Osteocyte (in vitro differentiated cells): ENCODE measurements at places on chromosomes 1 and 21.

DNA sequence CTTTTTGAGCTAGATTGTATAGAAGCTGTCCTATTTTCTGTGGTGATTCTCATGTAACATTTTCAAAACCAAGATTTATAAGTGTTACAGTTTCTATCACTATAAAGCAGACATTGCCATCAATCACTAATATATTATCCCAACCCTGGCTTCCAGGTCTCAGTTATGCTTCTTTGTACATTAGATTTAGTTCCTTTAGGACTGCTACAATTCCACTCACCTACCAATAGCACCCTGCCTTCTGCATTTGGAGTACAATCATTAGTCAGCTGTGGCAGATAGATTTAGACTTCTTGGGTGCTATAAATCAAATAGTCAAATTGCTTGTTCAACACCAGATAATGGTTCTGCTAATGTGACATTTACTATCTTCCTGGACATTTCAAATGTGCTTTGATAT, 281.6 kb downstream of the BRINP3 start:
- H3K27ac ChIP-seq, result no peak overlapping the region
- no peaks in the 10 kb centered on the region for H3K27me3 ChIP-seq
- H3K36me3 ChIP-seq, result peaks cover 2% of the 10 kb centered on the region
- DNase-seq, result no peak
- H3K4me3 ChIP-seq, result no peak overlapping the region

DNA sequence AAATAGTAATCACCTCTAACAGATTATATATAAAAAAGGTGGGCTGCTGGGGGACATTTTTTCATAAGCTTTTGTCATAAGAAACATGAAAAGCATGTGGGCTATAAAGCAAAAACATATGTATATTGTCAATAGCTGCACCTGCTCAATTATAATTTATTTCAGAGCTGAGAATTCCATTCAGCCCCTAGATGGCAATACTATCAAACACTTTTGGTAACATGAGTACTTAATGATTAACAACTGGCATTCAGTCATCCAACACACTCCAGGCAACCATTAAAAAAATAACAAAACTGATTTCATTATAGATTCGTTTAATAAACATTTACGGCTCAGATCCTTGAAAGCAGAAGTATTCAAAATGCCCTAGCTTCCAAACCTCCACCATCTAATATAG, 115.1 kb downstream of the KCTD3 start:
- peaks cover 15% of the 10 kb centered on the region for H3K27me3 ChIP-seq
- H3K27ac ChIP-seq, result no peak overlapping the region
- no peaks in the 10 kb centered on the region for H3K36me3 ChIP-seq
- DNase-seq, result no peak
- H3K4me1 ChIP-seq, result no peaks in the 10 kb centered on the region

DNA sequence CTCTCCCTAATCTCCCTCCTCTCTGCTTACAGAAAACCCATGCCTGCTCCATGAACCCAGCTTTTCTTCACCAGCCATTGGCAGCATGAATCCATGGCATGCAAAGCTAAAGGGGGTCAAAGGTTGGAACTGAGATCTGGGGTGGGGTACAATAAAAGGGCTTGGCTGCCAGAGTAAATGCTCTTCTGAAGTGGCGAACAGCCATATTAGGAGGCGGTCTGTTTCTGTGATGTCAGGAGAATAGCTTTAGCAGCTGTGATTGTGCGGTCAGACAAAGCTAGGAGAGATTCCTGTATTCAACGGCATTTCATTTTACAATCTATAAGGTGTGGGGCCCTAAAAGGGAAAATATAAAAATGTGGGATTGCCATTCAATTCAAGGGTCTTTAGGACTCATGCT, 71.7 kb upstream of the TMPRSS2 start:
- H3K27me3 ChIP-seq, result peaks cover 18% of the 10 kb centered on the region
- H3K27ac ChIP-seq, result no peak overlapping the region
- peaks cover 12% of the 10 kb centered on the region for H3K4me1 ChIP-seq
- no peak for DNase-seq
- no peak overlapping the region for H3K4me3 ChIP-seq

DNA sequence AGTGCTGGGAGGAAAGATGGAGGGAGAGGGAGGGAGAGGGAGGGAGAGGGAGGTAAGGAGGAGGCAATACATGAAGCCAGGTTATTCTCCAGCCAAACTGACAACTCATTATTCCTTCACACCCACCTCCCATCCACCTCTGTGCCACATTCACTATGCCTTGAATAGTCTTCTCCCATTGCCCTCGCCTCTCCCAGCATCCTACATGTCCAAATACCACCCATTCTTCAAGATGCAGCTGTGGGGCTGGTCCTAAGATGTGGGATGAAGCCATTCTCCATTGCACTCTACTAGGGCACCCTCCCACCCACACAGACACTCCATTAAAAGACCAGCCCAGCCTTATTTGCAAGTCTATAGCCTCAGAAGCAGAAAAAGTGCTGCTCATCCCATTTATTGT, 165.8 kb downstream of the RRAGC start:
- no peak overlapping the region for H3K27ac ChIP-seq
- H3K36me3 ChIP-seq, result no peaks in the 10 kb centered on the region
- peaks cover 30% of the 10 kb centered on the region for H3K27me3 ChIP-seq
- H3K4me3 ChIP-seq, result no peak overlapping the region
- H3K4me1 ChIP-seq, result no peaks in the 10 kb centered on the region
- DNase-seq, result no peak

DNA sequence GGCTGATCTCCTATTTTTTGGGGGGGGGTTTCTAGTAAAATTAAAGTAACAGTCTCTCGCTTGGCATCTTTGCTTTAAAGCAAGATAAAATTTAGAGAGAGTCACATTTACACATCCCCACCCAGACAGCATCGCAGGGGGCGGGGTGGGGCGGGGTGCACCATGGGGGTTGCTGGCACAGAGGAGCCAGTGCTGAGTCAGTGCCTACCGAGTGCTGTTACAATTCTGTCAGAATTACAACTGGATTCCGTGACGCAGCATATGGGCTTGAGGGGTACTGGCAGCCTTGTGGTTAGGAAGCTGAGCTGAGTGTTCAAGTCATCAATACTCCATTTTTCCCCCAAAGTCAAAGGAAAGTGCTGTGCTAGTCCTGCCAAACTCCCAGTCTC, 175.9 kb downstream of the PRDM16 start:
- DNase-seq, result no peak
- no peaks in the 10 kb centered on the region for H3K27me3 ChIP-seq
- H3K36me3 ChIP-seq, result no peaks in the 10 kb centered on the region

DNA sequence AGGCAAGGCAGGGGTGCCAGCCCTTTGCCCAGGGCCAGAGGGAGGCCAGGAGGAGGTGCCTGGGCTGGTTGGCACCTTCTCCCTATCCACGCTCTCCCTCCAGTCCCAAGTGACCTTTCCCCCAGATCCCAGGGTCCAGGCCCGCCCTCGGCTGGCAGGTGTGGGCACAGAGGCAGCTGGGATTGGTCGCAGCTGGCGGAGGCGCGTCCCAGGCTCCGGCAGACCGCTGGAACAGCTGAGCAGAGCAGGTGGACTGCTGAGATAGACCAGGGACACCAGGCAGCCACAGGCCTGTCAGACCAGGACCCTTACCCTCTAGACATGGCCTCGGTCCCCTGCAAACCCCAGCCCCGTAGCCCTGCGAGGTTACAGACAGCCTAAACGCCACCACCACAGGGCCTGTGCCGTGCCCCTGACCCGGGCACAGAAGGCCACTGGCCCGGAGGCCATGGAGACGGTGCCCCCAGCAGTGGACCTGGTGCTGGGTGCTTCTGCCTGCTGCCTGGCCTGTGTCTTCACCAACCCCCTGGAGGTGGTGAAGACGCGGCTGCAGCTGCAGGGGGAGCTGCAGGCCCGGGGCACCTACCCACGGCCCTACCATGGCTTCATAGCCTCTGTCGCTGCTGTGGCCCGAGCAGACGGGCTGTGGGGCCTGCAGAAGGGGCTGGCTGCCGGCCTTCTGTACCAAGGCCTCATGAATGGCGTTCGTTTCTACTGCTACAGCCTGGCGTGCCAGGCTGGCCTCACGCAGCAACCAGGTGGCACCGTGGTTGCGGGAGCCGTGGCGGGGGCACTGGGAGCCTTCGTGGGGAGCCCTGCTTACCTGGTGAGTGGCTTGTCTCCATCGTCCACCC, at the start of gene SLC25A34:
SLC25A34 (plus strand) TSS at position 221 of the 854 bp plus-strand sequence; CDS start at position 449, 228 bp downstream.
- H3K27ac ChIP-seq, result no peak within 1 kb of the TSS
- no peaks in the 10 kb centered on the region for H3K27me3 ChIP-seq
- H3K4me1 ChIP-seq, result peaks cover 5% of the 10 kb centered on the region
- H3K36me3 ChIP-seq, result peaks cover 5% of the 10 kb centered on the region

- H3K4me3 ChIP-seq, result peak overlapping the region; percentile 60
- no peaks in the 10 kb centered on the region for H3K27me3 ChIP-seq
- no peak for DNase-seq
- peaks cover 93% of the 10 kb centered on the region for H3K4me1 ChIP-seq
- peaks cover 4% of the 10 kb centered on the region for H3K36me3 ChIP-seq
- peak overlapping the region; percentile 97 for H3K27ac ChIP-seq
Observed at GRCh38 chr1:53730224-53730865, 8.6 kb downstream of the GLIS1 start.

- no peak for DNase-seq
- no peak overlapping the region for H3K4me3 ChIP-seq
- H3K36me3 ChIP-seq, result peaks cover 4% of the 10 kb centered on the region
- peaks cover 51% of the 10 kb centered on the region for H3K4me1 ChIP-seq
- no peak overlapping the region for H3K27ac ChIP-seq
Observed at GRCh38 chr21:43919871-43920801, 55.1 kb downstream of the AGPAT3 start.

GRCh38 chr1:83996621-83997020, 2.3 kb downstream of the TTLL7 start:
- H3K27ac ChIP-seq, result no peak overlapping the region
- no peak overlapping the region for H3K4me3 ChIP-seq
- DNase-seq, result no peak
- H3K4me1 ChIP-seq, result peaks cover 16% of the 10 kb centered on the region
- no peaks in the 10 kb centered on the region for H3K36me3 ChIP-seq

GRCh38 chr1:162081316-162081715, 11.8 kb downstream of the NOS1AP start:
- peaks cover 16% of the 10 kb centered on the region for H3K27me3 ChIP-seq
- no peak overlapping the region for H3K4me3 ChIP-seq
- H3K4me1 ChIP-seq, result peaks cover 4% of the 10 kb centered on the region
- H3K36me3 ChIP-seq, result no peaks in the 10 kb centered on the region
- H3K27ac ChIP-seq, result no peak overlapping the region
- DNase-seq, result no peak

DNA sequence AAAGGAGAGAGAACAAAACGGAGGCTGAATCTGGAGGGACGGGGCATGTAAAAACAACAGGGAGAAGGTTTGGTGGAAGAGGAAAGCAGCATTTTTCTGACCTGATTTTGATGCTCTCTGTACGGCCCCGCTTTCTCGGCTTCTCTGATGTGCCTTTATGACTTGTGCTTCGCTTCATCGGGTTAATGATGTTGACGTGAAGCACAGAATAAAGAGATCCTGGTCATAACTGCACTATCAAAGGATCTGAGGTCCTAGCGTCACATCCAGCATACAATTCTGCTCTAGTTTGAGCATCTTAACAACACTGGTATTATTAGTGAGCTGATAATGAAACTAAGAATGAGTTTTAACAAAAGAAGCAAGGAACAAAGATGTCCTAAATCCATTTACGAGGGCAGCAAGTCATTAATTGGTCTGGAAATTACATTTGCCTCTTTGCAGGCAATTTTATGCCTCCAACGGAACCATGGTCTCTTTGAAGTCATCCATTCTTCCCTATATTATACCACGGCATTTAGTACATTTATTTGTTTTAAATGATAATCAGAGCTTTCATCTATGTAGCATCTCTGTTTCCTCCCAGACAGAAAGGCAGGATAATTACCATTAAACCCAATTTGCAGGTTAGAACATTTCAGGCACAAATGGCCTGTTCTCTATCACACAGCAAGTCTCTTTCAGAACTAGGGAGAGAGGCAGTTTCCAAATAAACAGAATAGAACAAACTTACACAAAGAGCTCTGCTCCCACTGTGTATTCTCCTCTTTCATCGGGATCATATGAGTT, 45.3 kb upstream of the B3GALNT2 start:
- no peak overlapping the region for H3K27ac ChIP-seq
- H3K36me3 ChIP-seq, result no peaks in the 10 kb centered on the region
- no peak overlapping the region for H3K4me3 ChIP-seq
- no peak for DNase-seq
- H3K4me1 ChIP-seq, result no peaks in the 10 kb centered on the region

- H3K36me3 ChIP-seq, result no peaks in the 10 kb centered on the region
- peaks cover 6% of the 10 kb centered on the region for H3K27me3 ChIP-seq
- DNase-seq, result no peak
- no peak overlapping the region for H3K27ac ChIP-seq
- H3K4me1 ChIP-seq, result peaks cover 2% of the 10 kb centered on the region
Observed at GRCh38 chr1:3069491-3070308, 697 bp downstream of the PRDM16 start.

DNA sequence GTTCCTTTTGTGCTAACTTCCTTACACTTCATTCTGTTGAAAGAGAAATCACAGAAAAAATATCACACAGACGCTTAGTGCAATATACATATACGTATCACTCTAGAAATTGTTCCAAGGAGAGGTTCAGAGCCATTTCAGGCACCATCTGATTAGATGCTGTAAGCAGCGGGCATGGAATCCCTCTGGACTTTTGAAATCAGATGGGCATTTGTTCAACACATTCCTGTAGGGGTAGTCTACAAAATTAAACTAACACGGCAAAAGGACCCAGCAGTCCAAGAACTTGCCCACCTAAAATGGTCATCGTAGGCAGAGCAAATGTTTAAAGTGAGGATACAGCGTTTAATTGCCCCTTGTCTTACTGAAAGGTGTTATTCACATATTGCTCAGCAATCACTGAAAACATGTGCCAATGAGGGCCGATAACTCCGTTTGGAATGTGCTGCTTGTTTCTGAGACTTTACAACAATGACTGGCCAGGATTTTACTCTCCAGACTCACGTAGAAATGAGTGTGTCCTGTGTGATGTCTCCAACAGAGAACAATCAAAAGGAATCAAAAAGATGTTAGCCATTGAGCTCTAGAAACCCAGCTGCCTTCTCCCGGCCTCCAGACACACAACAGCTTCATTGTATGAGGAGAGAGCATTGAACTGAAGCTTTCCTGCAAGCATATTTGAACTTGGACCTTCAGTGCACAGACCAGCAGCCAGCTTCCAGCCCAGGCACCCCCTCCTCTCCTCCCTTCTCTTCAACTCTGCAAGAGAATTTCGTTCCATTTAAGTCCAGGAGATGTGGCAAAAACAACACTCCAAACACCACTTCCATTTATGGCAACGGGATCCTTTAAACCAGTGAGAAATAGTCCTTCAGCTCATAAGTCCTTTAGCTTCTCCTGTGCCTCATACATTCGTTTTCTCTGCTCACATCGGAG, 32.1 kb upstream of the ADORA3 start:
- H3K27ac ChIP-seq, result no peak overlapping the region
- DNase-seq, result no peak
- no peak overlapping the region for H3K4me3 ChIP-seq
- H3K4me1 ChIP-seq, result no peaks in the 10 kb centered on the region
- H3K36me3 ChIP-seq, result no peaks in the 10 kb centered on the region

- H3K4me1 ChIP-seq, result peaks cover 22% of the 10 kb centered on the region
- H3K27me3 ChIP-seq, result peaks cover 57% of the 10 kb centered on the region
- H3K27ac ChIP-seq, result no peak overlapping the region
- DNase-seq, result peak; percentile 89
- H3K4me3 ChIP-seq, result no peak overlapping the region
Observed at GRCh38 chr1:24932284-24932683, 2.2 kb upstream of the RUNX3 start.
